ENCODE measurements at places on chromosomes 3 and 15. TPM values are rescaled to one million over a fixed set of nuclear protein-coding genes. Genes with fewer than 3 reads are reported as not detected.

Gene FAM98B
- 6.5 TPM for total RNA-seq

Gene RHCG
- not detected for total RNA-seq

Gene TEX9
- total RNA-seq, result 8.3 TPM

Gene RFTN1
- 47.7 TPM for total RNA-seq

Gene ADAMTS9
- total RNA-seq, result 0.54 TPM

Gene ATP13A5
- total RNA-seq, result not detected

Gene AP3B2
- 5.8 TPM for total RNA-seq

Gene GOLGA8Q
- total RNA-seq, result 1.1 TPM

Gene CPA3
- total RNA-seq, result 0.18 TPM

Gene TMEM108
- total RNA-seq, result not detected

Gene ALDH1L1
- total RNA-seq, result 0.18 TPM

Gene SLC2A2
- total RNA-seq, result not detected

Gene ANKUB1
- not detected for total RNA-seq

DNA sequence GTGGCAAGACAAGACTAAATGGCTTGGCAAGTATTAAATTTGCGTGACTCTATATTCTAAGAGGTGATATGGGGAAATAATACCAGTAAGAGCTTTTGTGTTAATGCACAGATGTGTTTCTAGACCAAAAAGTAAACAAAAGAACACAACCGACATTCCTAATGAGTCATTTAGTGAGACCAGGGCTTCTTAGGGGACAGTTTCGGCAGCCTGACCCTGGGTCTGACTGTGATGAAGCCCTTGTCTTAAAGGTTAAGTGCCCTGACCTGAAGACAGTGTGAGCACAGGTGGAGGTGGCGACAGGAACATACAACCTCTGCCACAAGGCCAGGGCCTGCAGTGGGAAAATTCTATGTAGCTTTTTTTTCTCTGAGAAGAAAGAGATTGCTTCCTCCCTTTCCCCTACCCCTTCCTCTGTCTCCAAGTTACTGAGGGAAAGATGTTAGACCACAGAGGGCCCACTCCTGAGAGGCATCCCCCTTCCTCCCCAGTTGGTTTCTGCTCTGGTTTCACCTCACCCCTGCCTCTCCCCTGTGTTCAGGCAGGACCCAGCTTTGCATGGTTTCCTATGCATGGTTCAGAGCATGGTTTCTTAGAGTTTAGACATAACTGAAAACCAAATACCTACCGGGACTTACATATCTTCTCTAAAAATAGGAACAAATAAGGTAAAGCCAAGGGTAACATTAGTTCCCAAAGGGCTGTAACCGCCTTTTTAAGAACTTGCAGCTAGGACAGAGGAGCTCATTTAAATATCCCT lies 24.8 kb upstream of the CMTM7 start:
- no peak for DNase-seq

- DNase-seq, result peak; percentile 26
Measured at GRCh38 chr15:72907733-72908132, 124.2 kb upstream of the ADPGK start.

GRCh38 chr3:123153125-123154019 lies 48.4 kb upstream of the SEC22A start:
- DNase-seq, result no peak

DNA sequence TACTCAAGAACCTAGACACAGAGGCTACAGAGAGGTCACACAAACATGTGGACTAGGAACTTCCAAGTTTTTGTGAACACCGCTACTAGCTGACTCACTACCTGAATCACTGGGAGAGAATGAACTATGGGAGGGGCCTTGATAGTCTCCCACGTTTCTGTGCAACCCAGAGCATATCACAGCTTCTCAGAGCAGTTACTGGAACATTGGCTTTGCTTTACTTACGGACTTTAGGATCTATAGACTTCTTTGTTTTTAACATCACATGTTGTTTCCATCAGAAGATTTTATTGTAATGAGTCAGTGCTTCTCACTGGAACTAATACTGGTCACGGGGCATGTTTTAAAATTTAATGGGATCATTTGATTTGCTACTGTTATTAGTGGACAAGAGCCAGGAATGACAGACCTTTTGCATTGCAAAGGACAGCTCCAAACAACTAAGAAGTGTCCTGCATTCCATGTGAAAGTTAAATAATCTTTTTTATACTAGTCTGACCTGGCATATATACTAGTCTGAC lies 35.6 kb downstream of the RTP4 start:
- DNase-seq, result peak; percentile 95

DNA sequence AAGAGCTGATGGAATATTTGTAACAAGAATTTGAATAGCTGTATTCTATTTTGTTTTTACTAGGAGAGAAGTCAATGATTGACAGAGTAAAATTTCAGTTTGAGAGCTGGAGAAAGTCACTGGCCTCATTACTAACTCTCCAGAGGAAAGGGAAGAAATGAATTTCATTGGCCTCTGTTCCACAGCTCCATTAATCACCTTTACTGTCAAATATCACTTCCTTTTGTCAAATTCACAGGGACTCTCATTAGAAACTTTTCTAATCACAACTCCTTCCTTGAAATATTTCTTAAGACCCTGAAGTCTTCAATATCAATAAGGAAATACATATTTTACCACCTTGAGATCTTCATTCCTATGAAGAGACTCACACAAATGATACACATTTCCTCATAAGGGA lies 379.9 kb upstream of the RASGRP1 start:
- DNase-seq, result no peak

- no peak for DNase-seq
Measured at GRCh38 chr3:160159806-160160205, 65.4 kb upstream of the C3orf80 start.

DNA sequence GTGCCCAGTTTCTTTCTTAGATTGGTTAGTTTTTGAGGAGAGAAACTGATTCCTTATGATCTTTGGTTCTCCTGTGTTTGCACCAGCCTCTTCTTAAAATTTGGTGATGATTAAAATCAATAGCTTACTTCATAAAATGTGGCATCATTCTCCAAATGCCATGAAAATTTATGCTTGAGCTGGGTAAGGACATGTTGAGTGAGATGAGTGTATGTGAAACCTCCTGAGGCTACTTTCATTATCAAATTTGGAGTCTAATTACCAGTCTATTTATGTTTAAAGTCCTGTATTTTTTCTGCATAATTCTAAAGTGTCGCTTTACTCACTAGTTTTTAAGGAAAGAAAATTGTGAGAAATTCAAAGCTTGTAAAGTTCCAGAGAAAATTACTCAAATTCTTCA lies 102.1 kb downstream of the DIPK2A start:
- no peak for DNase-seq

DNA sequence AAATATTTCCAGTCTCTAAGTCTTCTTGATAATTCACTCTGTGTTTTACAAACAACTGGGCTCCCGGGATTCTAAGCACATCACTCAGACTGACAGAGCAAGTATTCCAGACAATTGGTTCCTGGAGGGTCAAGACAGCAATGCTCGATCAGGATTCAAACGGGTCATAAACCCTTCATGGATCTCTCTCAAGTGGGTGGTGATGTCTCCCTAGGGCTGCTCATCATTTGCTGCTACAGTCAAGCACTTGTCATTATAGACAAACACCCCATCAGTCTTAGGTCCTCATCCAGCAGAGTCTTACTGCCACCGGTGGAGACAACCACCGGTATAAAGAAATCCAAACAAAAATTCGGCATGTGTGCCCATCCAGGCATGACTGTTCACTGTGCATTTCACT lies 921.1 kb downstream of the FHIT start:
- DNase-seq, result no peak

- DNase-seq, result no peak
Measured at GRCh38 chr15:33204926-33205325, 10.4 kb upstream of the FMN1 start.

GRCh38 chr3:126731044-126731443 lies 27.0 kb downstream of the CHCHD6 start:
- no peak for DNase-seq

DNA sequence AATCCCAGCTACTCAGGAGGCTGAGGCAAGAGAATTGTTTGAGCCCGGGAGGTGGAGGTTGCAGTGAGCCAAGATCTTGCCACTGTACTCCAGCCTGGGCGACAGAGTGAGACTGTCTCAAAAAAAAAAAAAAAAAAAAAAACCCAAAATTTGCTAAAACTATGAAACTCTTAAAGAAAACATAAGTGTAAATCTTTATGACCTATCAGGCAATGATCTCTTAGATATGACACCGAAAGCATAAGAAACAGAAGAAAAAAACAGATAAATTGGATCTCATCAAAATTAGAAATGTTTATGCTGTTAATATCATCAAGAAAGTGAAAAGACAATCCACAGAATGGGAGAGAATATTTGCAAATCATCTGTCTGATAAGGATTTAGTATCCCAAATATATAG lies 15.3 kb downstream of the GRAMD2A start:
- DNase-seq, result no peak

DNA sequence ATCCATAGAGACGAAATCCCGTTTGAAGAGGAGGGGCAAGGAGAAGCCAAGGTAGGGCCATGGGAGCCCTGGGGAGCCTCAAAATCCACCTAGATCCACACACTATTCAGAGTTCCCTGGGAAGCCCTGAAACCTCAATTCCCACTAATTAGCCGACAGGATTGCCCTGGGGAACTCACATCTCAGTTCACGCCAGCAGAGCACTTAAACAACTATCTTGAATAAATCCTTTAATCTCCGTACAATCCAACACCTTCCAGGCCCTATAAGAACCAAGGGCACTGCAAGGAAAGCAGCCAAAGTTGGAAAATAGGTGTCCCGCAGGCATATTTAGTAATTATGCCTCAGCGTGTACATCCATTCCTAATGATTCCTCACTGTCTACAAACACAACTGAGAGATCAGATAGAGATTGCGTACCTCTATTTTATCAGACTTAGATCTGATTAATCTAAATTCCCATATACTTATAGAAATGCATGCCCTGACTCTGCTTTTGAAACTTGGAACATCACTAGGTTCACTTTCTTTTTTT lies 25.6 kb upstream of the EIF4A2 start:
- DNase-seq, result no peak

GRCh38 chr15:65869954-65870871 lies 922 bp downstream of the RAB11A start:
- peak; percentile 40 for DNase-seq

GRCh38 chr3:133447750-133448477 lies 48.1 kb downstream of the BFSP2 start:
- no peak for DNase-seq

- DNase-seq, result no peak
Measured at GRCh38 chr3:8555725-8556472, 54.3 kb downstream of the LMCD1 start.

DNA sequence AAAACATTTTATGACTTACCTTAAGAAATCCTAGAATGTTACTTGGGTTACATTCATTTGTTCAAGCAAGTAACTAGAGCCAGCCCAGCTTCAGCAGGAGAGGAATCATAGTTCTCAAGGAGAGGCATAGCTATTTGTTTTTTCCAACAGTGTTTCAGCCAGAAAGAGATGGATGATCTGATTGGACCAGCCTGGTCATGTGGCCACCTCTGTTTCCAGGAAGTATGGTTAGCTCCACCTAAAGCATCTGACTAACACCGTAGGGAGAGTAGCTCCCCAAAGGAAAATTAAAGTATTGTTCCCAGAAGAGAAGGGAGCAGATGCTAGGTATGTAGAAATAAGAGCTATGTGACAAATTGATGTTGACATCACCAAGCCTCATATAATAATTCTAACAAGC lies 417.1 kb downstream of the TAFA4 start:
- no peak for DNase-seq

- DNase-seq, result peak; percentile 44
Measured at GRCh38 chr15:95448531-95449229, 881.8 kb upstream of the NR2F2 start.

- peak; percentile 7 for DNase-seq
Measured at GRCh38 chr3:95434491-95434890, 1371.6 kb downstream of the NSUN3 start.

- DNase-seq, result no peak
Measured at GRCh38 chr3:33377489-33377888, 62.7 kb downstream of the UBP1 start.

DNA sequence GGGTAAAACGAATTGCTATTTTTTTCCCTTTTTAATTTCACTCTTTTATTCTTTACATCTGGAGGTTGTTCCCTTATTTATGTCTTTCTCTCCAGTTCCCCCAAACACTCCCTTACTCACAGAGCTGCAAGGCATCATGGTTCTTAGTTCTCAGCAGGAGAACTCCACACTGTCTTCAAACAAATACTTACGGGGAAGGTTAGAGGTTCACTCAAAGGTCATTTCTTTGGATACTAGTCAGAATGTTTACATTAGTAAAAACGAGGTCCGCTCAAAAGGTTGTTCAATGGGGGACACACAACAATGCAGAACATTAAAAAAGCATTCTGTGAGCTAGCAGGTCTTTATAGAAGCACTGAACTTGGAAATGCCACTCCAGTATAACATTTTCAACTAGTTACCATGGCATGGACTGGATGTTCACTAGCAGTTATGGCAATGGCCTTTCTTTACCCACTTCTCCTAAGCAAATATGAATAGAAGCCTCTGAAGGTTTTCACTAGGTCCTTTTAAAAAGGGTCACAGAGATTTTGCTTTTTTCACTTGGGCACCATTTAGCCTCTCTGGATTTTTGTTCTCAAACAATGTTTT lies 201.7 kb downstream of the MEIS2 start:
- DNase-seq, result no peak

DNA sequence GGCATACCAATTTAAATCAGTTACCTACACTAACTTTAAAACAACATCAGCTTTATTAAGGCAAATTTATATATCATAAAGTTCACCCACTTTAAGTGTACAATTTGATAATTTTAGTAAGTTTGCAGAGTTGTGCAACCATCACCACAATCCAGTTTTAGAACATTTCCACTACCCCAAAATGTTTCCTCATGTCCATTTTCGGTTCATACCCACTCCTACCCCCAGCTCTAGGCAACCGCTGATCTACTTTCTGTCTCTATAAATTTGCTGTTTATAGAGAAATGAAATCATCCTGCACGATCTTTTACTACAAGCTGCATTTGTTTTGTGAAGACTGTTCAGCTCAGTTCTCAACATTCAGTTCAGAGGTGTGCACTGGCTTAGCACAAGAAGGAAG lies 31.5 kb upstream of the FAM81A start:
- DNase-seq, result no peak

DNA sequence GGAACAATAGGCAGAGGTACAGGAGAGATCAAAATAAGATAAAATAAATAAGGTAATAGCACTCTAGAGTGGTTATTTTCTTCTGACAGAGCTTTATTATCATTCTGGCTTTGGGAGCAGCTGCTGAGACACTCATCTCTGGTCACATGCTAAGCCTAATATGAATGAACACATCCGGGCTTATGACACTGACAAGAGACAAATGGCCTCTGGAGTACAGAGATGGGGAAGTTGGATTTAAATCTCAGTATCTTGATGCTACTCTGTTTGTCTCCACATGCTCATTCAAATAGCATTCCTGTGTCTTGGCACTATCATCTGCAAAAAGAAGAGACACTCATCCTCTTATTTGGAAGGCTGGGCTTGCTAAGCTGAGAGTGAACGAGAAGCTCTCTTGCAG lies 55.6 kb downstream of the TMEM45A start:
- no peak for DNase-seq

GRCh38 chr3:58107597-58107996 lies 99.4 kb downstream of the FLNB start:
- DNase-seq, result no peak

Data from fibroblast of the aortic adventitia (primary cell).